Stimulated activated CD8-positive, alpha-beta memory T cell treated with anti-CD3 and anti-CD28 coated beads, Interleukin-2, amount 100 ng/mL, for 1 hour (primary cell): ENCODE measurements at places on chromosomes 7 and 10.

DNA sequence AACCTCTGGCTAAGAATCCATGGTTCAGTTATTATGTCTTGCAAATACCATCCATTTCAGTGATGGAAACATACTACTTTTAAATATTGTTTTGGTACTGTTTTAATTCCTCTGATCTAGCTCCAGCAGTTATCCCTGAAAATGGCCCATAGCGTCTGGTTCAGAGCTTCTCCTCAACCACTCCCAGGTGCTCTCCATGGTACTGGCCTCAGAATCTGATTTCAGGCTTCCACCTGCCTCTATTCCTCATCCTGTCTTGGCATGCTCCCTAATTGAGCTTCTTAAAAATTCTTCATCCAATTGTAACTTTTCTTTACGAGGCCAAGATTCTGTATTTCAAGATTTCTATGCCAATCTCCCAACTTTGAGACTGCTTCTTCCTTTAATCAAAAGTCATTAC is 236.3 kb downstream of the HTR7 start:
- no peak for DNase-seq

DNA sequence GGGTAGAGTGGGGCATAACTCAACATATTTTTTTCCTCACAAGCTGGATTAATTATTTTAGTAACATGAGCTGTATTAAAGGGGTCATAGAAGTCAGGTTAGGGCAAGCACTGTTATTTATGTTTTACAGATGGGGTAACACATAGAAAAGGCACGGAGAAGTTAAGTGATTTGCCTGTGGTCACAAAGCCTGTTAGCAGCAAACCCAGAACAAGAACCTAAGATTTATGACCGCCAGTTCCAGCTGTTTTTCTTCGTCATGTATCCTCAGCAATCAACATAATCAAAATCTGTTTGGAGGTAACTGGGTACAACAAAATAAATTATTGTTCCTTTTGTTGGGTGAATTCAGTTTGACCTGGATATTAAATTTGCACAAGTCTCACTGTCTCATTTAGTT is 57.2 kb upstream of the BET1 start:
- no peak for DNase-seq

- no peak for DNase-seq
These were observed 200.7 kb downstream of the RAMP3 start for GRCh38 chr7:45358287-45358686.

DNA sequence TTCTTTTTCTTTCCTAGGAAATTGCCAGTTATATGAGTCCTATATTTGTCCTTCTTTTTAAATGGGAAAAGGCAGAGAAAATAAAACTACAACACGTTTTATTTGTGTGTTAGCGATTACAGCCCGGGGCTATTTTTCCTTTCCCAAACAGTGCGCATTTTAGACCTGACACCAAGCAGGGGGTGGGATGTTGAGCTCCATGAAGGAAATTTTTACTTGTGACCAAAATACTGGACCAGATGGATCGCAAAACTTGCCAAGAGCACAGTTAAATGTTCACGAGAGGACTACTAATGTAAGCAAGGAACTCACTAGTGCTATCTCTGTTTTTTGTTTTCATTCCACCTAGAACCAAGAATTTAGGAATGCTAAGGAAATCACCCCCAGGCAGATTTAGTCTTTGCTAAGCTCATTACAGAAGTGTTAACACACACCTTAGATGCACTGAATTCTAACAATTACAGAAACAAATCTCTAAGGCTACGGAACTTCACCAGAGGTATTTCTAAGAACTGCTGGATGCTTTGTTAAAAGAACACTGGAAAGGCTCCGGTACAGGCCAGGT is 114.8 kb downstream of the JAZF1 start:
- DNase-seq: no peak

GRCh38 chr7:4689151-4689550 is 7.1 kb downstream of the FOXK1 start:
- no peak for DNase-seq
